ENCODE measurements at places on chromosomes 1 and 21.
A peak's percentile ranks its signal among the peaks of the same experiment; 100 is the strongest.

DNA sequence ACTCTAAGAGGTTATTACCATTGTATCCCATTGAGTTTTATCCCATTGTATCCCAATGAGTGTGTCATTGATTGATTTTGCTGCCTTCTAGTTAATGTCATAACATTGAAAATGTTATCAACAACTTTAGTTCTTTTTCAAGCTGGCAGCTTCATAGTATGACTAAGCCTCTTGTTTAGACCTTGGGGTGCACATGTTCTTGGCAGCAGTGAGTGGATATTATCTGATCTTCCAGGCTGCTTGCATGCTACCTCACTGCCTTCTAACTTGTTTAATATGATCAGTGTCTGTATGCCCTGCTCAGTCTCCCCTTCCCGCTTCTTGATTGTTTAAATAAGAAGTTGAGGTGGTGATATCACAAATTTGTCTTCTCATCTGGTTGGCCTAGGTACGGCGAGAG lies 24.6 kb downstream of the NTPCR start:
- no peak for DNase-seq

- DNase-seq, result no peak
Measured at GRCh38 chr21:42989816-42990650, 15.7 kb downstream of the PKNOX1 start.

DNA sequence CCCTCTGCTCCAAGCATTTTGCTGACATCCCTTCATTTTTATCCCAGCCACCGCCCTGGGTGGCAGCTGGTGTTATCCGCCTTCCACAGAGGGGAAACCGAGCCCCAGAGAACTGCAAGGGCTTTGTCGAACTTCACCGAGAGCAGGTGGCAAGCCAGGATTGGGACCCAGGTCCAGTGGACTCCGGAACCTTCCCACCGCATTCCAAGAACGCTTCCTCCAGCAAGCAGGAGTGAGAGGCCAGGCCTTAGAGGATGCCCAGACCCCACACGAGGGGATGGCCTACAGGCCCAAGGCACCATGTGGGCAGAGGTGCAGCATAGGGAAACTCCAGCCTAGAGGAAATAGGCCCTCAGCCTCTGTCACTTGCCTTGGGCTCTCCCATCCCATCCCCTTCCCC lies 90.7 kb downstream of the EPHB2 start:
- no peak for DNase-seq

GRCh38 chr1:83800066-83800465 lies 198.9 kb downstream of the TTLL7 start:
- DNase-seq, result no peak

- DNase-seq, result no peak
Measured at GRCh38 chr21:42724226-42724920, 71.0 kb downstream of the PDE9A start.

- no peak for DNase-seq
Measured at GRCh38 chr1:181981821-181982220, 79.7 kb downstream of the ZNF648 start.

- DNase-seq, result peak; percentile 59
Measured at GRCh38 chr1:6962996-6963911, 178.0 kb downstream of the CAMTA1 start.

- DNase-seq, result no peak
Measured at GRCh38 chr1:109457819-109458218, 8.5 kb upstream of the SYPL2 start.

DNA sequence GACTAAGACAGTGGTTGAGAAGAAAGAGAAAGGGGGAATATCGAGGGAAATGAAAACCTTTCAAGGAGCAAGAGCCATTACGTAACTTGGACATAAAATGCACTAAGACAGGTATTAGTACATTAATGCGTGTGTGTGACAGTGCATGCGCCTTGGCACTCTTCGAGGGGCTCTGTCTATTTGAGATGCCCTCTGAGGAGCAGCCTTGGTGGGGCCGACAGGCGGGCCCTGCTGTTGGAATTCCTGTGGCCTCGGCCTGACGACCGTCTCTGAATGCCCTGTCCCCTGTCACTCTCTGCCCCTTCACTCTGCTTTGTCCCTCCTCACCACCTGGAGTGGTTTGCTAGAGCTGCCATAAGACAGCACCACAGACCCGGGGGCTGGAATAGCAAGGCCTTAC lies 12.3 kb downstream of the HUNK start:
- DNase-seq, result no peak

- DNase-seq, result no peak
Measured at GRCh38 chr1:228263636-228264035, 55.8 kb downstream of the OBSCN start.

DNA sequence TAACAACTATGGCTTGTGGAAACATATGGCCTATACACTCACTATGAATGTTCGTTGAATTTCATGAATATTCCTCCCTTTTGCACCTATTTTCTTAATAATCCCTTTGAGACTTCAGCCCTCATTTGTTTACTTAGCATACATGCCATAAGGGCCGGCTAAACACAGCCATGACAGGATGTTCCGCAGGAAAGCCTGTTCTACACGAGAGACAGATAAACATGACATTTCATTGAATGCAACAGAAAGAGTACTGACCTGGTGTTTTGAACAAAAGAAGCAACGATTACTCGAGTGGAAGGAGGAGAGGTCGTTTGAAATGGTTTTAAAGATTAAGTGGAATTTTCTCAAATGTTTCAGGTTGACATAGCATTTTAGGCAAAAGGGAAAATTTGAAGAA lies 459.5 kb upstream of the CXADR start:
- no peak for DNase-seq

GRCh38 chr21:41442481-41443186 lies 16.6 kb downstream of the MX1 start:
- DNase-seq, result no peak

DNA sequence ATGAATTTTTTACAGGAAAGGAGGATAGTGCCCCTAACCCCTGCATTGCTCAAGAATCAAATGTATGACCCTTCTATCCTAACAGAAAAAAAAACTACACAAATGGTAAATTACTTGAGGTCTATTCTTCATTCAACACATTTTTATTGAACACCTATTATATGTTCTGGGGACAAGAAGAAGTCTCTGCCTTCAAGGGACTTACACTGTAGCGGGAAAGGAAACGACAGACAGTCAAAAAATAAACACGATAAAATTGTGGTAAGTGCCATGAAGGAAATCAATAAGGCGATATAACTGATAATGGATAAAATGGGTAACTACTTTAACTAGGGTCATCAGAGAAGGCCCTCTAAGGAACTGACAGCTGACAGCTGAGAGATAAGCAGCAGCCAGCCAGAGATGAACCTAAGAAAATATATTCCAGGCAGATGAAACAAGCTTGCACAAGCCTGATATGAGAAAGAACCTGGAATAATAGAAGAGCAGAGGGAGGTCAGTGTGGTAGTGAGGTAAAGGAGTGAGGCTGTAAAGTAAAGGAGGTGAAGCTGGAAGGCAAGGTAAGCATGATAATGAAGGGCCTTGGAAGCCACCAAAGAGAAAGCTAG lies 66.4 kb downstream of the PHTF1 start:
- DNase-seq, result no peak

DNA sequence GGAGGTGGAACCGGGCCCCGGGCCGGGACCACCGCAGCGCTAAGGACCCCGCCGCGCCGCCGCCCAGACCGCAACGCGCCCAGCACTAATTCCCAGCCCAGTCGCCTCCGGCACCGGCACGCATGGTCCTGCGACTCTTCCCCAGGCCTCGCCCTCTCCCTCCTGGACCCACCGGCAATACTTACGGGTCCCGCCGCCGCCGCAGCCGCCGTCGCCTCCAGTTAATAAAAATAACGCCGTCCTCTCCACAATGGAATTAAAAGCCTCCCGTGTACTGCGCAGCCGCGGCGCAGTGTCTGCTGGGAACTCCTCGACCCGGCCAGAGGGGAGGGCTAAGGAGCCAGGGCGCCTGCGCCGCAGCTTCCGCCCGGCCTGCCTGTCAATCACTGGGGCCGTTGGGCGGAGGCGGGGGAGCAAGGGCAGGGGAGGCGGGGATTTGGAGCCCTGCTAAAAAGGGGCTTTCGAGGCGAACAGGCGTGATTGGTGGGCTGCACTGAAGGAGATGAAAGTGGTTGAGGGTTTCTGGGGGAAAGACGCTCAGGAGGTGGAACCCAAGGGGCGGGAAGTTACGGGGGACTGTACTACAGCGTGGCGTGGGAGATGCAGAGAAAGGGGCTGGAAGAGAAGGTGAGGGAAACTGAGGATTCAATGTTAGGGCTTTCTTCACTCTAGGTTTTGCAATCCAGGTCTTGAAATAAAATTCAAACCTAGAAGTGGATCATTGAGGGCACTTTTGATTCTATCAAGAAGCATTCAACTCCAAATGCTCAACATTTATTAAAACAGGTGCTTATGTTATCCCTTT lies at the start of gene ZNF281:
Gene ZNF281 (minus strand): TSS at position 276 of the 805 bp plus-strand sequence. CDS start 331 bp downstream, outside the sequence.
- peak; percentile 84 for DNase-seq

Measured in activated CD8-positive, alpha-beta memory T cell treated with anti-CD3 and anti-CD28 coated beads for 48 hours (primary cell).